LNCaP clone FGC (cell line): ENCODE measurements at places on chromosomes 6 and 20.

DNA sequence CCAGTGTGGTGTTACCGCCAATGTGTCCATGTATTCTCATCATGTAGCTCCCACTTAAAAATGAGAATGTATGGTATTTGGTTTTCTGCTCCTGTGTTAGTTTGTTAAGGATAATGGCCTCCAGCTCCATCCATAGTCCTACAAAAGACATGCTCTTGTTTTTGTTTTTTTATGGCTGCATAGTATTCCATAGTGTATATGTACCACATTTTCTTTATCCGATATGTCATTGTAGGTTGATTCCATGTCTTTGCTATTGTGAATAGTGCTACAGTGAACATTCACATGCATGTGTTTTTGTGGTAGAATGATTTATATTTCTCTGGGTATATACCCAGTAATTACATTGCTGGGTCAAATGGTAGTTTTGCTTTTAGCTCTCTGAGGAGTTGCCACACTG lies 207.2 kb downstream of the CDKAL1 start:
- DNase-seq, result no peak

- no peak for DNase-seq
Measured at GRCh38 chr6:4434655-4435054, 299.3 kb upstream of the ECI2 start.

DNA sequence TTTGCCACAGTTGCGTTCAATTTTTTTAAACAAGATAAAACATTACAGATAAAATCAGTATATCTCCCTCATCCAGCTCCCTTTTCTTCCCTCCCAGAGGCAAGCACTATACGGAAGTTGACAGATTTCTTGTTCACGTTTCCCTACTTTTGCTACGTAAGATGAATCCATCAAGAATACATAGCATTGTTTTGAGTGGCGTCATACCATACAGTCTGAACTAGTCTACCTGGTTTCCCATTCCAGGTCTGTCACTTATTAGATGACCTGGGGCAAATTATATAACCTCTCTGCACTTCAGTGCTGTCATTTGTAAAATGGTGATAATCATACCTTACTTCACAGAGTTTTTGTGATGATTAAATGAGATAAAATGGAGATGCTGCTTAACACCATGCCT lies 184.3 kb upstream of the SOX4 start:
- no peak for DNase-seq

DNA sequence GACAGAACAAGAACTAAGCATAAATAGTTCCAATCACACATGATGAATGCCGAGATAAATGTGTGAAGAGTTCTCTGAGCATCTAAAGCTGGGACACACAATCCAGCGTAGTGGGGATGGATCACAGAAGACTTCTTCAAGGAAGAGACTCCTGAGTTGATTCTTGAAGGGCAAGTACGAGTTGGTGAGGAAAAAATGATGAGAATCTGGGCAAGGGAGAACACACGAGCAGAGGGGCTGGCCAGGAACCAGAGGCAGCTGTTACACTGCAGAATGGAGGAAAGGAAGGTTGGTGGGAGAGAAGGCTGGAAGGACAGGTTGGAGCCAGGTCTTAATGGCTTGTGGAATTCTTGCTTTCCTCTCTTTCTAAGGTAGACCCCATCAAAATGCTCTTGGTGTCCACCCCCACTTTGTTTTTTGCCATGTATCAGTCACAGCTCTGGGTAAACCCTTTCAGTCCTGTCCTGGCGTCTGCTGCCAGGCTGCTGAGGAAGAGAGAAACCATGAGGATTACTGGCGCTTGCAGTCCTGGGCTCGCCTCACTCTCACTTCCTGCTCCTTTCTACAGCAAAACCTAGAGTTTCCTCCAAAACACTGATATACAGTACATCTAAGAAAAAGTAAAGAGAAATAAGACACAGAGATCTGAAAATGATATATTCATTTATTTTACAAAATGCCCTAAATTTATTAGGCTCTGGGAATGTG lies 127.6 kb upstream of the FAM184A start:
- DNase-seq, result no peak

DNA sequence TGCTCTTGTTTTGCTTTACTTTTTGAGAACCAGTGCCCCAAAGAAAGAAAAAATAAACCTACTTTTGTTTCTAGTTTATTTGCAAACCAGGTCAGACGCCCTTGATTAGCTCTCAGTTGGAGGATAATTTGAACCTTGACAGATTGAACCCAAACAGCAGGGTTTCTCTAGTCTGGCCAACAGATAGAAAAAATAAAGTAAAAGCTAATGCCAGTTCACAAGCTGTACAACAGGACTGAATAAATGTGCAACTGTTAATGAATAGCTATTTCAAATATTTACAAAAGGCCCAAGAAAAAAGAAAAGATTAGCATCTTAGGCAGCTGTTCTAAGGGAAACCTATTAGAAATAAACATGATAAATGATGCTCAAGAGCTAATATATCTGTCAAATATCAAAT lies 331.8 kb downstream of the CDKAL1 start:
- no peak for DNase-seq

DNA sequence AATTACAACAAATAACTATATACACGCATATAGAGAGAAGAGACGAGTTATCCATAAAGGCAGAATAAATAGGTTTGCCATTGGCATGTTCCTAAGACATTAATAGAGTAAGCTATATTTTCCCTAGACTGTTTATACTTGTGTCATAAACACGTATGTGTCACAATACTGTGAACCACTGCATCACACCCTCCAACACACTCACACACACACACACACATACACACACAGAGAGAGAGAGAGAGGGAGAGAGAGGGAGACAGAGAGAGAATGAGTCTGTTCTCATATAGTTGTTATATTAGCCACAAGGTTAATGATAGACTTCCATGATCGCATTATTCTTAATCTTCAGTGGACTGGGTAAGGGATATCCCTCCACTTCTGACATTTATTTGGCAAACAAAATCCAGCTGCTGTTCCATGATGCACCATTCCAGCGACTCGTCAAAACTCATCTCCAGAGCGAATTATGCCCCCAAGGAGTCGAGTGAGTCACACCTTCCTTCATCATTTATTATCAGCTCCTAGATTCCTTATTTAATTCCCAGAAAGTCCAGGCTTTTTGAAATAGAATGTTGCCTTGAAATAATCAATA lies 82.8 kb upstream of the HIVEP1 start:
- no peak for DNase-seq

DNA sequence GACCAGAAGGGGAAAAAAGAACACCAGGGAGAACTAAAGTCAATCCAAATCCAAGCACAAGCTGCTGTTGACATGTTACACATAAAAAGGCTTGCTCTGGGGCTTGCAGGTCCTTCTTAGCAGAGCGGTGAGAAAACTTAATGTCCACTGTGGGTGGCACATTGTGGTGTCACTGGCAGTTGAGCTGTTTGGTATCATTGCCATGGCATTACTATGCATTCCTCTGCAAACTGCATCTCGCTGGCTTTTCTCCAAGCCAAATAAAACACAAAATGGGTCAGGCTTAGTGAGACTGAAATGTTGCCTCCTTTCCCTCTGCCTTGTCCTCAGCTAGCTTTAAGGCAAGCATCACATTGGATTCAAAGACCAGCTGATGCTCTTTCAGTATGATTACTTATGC lies 40.9 kb downstream of the LY86 start:
- DNase-seq, result no peak

GRCh38 chr20:24034820-24035219 lies 46.2 kb upstream of the GGTLC1 start:
- peak; percentile 97 for DNase-seq

- DNase-seq, result no peak
Measured at GRCh38 chr20:61567204-61567603, 315.1 kb downstream of the CDH4 start.

DNA sequence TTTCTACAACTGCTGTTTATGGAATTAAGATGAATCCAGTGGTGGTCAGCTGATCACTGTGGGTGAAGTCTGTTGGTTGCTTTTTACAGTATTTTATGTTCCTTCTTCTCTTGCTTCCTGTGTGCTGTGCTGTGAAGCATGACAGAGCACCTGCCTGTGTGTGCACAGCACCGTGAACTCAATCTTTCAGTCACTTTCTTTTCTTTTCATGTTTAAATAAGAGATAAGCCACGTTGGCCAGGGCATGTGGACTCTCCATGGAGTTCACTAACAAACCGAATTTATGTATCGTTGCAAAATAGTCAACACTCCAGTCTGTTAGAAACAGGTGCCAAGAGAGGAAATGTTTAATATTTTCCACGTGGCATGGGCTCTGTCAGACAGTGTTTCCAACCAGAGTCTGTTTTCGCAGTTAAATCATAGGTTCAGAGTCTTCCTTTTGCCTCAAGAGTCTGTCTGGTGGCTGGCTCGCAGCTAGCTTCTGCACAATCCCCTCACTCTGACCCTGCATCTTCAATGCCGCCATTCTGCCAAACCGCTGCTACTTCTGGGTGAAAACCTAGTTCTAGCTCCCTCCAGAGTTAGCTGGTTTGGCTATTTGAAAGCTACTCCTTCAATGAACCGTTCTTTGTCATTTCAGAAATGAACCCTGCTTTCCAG lies 73.2 kb downstream of the QRSL1 start:
- no peak for DNase-seq

GRCh38 chr6:146997062-146997461 lies 207.2 kb upstream of the STXBP5 start:
- no peak for DNase-seq

DNA sequence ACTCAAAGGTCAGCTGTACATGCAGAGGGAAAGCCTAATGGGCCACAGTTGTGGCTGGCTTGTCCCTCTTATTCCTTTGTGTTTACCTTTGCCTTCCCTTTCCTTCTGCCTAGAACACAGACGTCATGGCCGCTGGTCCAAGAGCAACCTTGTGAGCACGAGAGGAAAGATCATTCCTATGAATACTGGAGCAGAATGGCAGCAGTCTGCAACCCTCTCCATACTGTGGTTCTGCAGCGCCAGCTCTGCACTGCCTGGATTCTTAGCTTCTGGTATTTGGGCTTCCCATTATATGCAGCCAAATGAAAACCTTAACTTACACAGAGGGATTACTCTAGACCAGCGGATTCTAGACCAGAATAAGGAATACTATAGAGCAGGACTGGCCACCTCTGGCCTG lies 12.4 kb downstream of the TBC1D7 start:
- no peak for DNase-seq

DNA sequence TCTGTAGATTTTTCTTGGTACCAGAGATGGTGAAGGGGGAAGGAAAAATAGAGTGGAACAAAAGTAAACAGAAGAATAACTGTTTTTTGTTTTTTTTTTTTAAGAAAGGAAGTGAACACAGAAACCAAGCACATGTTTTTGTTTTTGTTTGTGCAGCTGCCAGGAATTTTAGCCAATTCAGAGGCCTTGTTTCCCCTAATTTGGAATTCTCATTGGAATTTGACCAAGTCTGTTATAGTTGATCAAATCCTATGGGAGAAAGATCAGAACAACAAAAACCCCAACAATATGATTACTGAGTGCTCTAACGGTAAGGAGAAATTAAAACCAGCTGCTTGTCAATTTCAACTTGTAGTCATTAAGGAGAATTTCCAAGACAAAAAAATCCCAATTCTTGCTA lies 18.2 kb upstream of the IL22RA2 start:
- no peak for DNase-seq

DNA sequence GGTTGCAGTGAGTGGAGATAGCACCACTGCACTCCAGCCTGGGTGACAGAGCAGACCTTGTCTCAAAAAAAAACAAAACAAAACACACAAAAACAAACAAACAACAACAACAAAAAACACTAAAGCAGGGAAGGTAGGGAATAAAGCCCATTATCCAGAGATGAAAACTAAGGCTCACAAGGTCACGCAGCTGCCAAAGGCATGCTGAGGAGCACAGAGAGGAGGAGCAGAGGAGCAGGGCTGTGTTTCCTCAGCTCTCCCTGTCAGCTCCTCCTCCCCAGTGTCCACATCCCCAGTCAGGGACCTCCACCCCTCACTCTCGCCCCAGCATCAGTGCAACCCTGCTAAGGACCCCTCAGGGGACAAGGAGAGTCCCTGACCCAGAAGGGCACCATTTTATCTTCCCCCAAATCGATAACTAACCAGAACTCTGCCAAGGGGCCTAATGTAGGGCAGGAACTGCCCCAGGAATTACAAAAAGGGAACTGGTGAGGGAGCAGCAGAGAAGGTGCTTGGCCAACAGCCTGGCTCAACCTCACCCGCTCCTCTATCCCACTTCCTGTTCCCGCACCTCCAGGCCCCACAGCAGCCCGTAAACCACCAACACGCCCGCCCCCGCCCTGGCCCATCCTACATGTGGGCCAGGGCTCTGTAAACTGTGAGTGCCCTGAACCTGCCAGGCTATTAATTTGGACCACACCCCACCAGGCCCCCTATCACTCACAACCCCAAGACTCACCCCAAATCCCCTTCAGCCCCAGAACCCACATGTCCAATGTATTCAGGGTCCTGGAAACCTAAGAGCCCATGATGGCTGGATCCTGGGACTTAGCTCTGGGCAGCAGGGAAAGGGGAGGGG lies 9.0 kb downstream of the TEAD3 start:
- DNase-seq, result no peak

- DNase-seq, result no peak
Measured at GRCh38 chr6:108627692-108628550, 67.2 kb downstream of the FOXO3 start.

- DNase-seq, result no peak
Measured at GRCh38 chr6:88167352-88167937, 1.3 kb upstream of the CNR1 start.

GRCh38 chr6:64683682-64684081 lies 1023.3 kb downstream of the EYS start:
- DNase-seq, result no peak

DNA sequence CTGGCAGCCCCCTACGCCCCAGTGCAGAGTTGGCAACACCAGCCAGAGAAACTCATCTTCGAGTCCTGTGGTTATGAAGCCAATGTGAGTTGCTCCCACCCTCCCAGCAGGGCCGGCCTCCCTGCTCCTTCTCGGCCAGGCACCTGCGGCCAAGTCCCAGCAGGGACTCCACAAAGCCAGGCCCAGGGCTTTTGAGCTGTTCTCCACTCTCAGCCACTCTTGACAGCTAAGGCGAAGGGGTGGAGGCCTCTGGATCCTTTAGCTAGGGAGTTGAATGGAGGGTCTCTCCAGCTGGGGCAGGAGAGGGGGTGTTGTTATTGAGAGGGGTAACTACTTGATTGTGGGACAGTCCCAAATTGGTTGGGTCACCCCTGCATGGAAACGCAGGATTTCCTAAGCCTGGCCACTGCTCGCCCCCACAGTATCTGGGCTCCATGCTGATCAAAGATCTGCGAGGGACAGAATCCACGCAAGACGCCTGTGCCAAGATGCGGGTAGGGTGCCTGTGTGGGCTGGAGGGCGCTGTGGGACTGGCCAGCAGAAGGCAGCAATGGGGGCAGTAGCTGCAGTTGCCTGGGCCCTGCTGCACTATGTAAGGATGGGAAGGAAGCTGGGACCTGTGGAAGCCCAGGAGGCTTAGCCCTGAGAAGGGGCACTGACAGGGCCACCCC lies 58.3 kb downstream of the TCP11 start:
- DNase-seq, result no peak

- DNase-seq, result no peak
Measured at GRCh38 chr6:6736791-6737654, 148.5 kb downstream of the LY86 start.

DNA sequence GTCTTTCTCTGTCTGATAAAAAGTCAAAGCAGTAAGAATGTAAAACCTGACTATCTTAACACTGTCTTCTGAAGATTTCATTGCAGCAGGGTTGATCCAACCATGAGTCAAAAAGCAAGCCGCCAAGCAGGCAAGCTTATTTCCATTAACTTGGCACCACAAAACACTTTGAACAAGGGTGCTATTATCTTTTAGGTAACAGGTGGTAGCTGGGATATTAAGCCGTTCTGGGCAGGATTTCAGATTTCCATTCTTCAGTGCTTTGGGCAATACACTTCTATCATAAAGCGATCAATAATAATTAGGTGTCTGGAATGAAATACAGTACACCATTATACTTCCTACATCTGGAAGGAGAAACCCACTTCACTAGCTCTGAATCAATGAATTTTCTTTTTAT lies 181.9 kb downstream of the TBC1D7 start:
- DNase-seq, result no peak

- DNase-seq, result no peak
Measured at GRCh38 chr6:134719286-134719685, 230.6 kb downstream of the ALDH8A1 start.
